ENCODE measurements at places on chromosomes 16 and 17. TPM values are rescaled to one million over a fixed set of nuclear protein-coding genes. Genes with fewer than 3 reads are reported as not detected.

NUFIP2 gene
- 81.9 TPM for polyA plus RNA-seq

CTRB1 gene
- polyA plus RNA-seq, result not detected

C16orf92 gene
- polyA plus RNA-seq, result not detected

FBXO39 gene
- 0.12 TPM for polyA plus RNA-seq

MT1H gene
- polyA plus RNA-seq, result 95.7 TPM

All from H1 (cell line).